ENCODE measurements at places on chromosomes 2 and 18.

DNA sequence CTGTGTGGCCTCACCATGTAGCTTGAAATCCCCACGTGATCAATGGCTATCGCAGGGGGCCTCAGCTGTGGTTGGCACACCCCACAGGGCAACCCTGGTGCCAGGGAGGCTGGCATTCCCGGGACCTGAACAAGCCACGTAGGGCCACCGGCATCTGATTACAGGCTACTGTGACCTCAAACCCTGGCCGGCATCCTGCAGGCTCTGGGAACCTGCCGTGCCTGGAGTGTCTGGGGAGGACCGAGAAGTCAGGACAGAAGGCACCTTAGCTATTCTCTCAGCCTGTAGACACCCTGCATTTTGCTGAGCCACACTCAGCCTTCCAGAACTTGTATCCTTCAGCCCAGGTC lies 213.0 kb downstream of the GLI2 start:
- no peak for DNase-seq

DNA sequence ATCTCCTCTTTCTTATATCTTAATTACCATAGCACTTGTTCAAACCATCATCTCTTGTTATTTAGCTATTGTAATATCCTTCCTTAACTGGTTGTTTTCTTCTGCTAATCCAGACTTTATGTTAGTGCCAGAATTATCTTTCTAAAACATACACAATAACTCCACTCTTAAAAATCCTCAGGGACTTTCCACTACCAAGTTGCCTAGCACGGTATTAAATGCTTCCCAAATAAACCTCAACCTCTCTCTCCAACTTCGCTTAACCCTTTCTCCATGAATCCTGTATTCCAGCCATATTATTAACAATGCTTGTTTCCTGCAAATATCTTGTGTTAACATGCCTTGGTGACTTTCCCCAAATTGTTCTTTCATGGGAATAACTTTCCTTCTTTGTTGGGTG lies 84.5 kb downstream of the FAM228A start:
- no peak for DNase-seq

DNA sequence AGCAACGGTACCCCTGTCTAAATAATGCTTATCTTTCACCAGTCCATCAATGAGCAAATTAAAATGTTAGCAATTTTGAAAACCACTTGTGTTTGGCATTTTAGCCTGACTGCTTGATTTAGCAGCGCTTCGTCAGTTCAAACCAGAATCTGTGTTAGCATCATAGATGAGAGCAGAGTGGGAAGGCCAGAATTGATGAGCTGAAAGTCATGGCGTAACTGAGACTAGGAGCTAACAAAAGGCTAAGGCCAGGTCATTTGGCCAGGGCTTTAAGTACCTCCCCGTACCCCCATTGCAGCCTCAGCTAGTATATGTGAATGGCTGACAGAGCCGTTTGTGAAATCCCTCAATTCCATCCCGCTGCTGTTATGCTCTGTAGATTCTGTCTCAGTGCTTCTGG lies 16.0 kb downstream of the APCDD1 start:
- DNase-seq, result no peak

DNA sequence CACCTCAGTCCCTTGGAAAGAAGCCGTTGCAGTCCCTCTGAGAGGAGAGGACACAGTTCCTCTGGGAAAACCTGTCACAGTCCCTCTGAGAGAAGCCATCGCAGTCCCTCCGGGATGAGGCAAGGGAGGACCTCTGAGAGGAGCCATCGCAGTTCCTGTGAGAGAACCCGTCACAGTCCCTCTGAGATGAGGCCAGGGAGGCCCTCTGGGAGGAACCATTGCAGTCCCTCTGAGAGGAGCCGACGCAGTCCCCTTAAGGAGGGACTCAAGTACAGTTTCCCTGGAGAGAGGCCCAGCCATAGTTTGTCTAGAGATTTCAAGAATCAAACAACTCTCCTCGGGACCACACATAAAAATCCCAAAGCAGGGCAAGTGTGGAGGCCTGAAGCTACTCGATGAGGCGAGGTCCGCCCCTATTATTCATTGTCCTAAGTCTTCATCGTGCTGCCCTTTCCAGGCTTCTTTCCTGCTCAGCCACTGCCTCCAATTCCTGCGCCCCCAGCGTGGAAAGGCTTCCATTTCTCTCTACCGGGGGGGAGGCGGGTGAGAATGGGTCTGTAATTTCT lies 630 bp upstream of the ZNF512 start:
- no peak for DNase-seq

DNA sequence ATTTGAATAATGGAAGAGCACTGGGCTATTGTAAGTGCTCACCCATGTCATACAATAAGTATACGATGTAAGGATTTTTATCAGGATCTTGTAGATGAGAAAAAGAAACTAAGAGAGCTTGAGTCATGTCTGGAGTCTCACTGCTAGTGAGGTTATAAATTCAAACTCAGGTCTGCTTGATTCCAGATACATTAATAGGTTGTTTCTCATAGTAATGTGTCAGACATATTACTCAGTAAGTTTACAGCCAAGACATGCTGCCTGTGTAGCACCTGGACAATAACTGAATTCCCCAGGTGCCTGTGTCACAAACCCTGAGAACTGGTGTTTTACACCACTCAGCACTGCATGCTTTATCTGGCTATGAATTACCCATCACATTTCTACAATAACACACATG lies 216.9 kb upstream of the LRP1B start:
- no peak for DNase-seq

DNA sequence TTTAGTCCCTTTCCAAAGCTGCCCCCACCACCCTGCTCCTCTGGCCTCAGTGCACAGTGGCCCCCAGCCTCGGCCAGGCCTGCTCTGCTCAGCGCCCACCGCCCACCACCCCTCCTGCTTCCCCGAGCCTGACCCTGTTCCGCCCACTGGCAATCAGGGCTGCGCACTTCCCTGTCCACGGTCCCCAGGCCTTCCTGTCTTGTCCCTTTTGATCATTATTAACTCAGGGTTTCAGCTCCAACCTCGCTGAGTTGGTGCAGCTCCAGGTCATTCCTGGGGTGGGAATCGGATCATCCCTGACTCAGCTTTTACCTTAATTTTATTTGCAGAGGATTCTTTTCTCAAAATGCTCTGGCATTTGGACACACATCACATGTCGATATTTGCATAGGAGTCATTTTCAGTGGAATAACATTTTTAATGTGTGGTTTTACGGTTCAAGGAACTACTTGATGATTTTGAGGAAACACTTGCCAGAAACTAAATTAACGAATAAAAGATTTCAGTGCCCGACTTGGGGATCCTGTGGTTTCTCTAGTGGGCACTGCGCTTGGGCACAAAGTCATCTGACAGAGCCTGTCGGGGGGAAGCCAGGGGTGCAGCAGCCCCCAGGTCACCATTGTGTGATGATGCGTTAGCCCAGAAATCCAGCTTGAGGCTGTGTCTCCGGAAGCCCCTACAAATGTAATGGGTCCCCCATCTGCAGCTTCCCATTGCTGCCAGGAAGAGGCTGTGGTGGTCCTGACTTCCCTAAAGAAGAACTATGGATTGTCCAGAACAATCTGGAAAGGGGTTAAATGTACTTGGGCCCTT lies 1.0 kb upstream of the ESPNL start:
- no peak for DNase-seq

GRCh38 chr2:180938451-180938850 lies 42.0 kb upstream of the UBE2E3 start:
- no peak for DNase-seq

- DNase-seq, result no peak
Measured at GRCh38 chr2:172821370-172822338, 86.0 kb downstream of the RAPGEF4 start.

GRCh38 chr2:235144291-235144690 lies 192.5 kb downstream of the SH3BP4 start:
- DNase-seq, result no peak

DNA sequence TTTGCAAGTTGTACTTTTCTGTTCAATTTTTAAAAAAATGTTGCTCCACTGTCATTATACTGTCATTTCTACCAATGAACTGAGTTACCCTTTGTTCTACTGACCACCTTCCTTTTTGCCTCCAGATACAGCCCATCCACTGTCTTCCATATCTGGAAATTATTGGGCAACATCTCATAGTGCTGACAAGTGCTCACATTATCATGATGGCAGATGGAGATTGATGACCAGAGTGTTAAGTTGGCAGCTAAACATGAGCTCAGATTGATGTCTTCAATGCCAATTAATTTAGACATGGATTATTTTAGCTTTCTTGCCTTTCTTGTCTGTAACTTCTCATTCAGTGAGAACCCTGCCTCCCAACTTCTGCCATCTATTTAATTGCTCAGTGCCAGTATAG lies 76.6 kb downstream of the KIAA1328 start:
- no peak for DNase-seq

GRCh38 chr2:227703280-227703732 lies 14.5 kb downstream of the SLC19A3 start:
- DNase-seq, result no peak

DNA sequence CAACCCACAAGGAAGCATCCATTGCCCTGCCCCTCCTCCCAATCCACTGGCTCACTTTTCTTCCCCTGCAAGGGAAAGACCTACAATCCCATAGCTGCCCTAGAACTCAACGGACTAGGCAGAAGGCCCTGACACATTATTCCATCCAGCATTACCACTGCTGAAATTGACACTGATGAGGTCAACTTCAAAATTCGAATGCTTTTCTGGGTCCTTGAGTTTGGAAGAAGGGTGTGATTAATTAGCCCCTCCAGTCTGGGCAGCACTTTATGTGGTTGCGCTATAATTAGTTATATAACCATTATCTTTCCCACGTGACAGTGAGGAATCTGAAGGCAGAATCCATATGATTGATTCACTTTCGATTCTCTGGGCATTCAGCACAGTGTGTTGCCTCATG lies 55.7 kb downstream of the EVA1A start:
- DNase-seq, result no peak

GRCh38 chr2:226215902-226216503 lies 583.6 kb downstream of the IRS1 start:
- peak; percentile 57 for DNase-seq

- no peak for DNase-seq
Measured at GRCh38 chr2:158823486-158824237, 28.5 kb downstream of the DAPL1 start.

- DNase-seq, result no peak
Measured at GRCh38 chr2:101367508-101367907, 19.8 kb downstream of the CREG2 start.

GRCh38 chr2:111116843-111117597 lies 3.7 kb upstream of the BCL2L11 start:
- DNase-seq, result peak; percentile 61

GRCh38 chr2:41600460-41600859 lies 447.4 kb upstream of the PKDCC start:
- DNase-seq, result no peak

GRCh38 chr2:102271844-102272243 lies 39.5 kb upstream of the IL1RL1 start:
- DNase-seq, result no peak

GRCh38 chr2:194465641-194466040 lies 1191.4 kb upstream of the SLC39A10 start:
- no peak for DNase-seq

GRCh38 chr18:48735080-48735676 lies 196.3 kb downstream of the CTIF start:
- DNase-seq, result no peak

GRCh38 chr18:6414118-6414722 lies 491 bp downstream of the L3MBTL4 start:
- DNase-seq, result no peak

- DNase-seq, result no peak
Measured at GRCh38 chr2:181073896-181074295, 93.5 kb downstream of the UBE2E3 start.

- DNase-seq, result no peak
Measured at GRCh38 chr2:176128172-176128981, 1.1 kb upstream of the HOXD8 start.

GRCh38 chr2:167817908-167818307 lies 429.5 kb downstream of the STK39 start:
- DNase-seq, result no peak

DNA sequence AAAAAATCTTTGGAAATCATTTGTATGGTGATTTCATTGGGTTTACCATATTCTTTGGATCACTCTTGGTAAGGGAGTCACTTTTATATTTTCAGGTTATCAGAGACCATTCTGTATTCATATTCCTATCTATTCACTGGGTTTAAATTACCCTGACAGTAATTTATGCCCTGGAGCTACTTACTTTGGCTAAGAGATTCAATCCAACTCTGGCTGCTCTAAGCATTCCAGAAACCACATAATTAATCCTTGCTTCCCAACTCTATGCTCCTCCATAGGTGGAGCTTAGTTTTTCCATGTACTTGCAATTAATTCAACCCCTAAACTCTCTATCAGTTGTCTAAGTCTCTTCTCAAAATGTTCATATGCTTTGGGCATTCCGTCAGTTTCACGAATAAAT lies 336.3 kb downstream of the AGPS start:
- DNase-seq, result no peak

- no peak for DNase-seq
Measured at GRCh38 chr2:157698430-157698829, 69.8 kb upstream of the ACVR1C start.

DNA sequence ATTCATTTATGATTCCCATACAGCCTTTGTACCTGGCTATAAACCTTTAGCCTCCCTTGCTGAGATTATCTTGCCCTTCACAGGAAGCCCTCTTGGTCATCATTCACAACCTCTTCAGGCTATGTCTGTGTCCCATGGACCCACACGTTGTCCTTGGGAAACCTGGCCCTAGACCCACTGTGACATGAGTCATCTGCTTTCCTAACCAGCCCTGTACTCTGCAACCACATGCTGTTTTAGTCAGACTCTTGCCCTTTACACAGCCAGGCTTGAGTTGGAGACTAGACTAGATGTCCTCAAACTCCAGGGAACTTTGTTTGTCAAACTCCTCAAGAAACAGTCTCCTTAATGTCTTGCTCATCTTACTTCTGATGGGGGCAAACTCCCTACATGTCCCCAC lies 229.3 kb upstream of the ZSWIM2 start:
- DNase-seq, result no peak

DNA sequence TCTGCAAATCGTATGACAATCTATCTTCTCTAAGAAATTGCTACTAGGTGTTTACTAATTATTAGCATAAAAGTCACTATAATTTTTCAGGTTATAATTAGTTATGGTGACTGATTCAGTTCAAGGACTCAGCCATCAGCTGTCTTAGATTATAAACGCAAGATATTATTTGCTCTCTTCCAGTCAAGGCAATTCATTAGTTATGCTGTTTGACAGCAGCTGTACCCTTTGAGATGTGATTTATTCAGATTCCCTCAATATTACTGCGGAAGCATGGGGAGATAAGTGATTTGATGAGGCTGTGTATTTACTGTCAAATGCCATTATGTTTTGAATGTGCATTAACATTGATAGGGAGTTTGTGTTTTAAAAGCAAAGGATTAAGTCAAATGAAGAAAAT lies 558.9 kb upstream of the FSIP2 start:
- no peak for DNase-seq

DNA sequence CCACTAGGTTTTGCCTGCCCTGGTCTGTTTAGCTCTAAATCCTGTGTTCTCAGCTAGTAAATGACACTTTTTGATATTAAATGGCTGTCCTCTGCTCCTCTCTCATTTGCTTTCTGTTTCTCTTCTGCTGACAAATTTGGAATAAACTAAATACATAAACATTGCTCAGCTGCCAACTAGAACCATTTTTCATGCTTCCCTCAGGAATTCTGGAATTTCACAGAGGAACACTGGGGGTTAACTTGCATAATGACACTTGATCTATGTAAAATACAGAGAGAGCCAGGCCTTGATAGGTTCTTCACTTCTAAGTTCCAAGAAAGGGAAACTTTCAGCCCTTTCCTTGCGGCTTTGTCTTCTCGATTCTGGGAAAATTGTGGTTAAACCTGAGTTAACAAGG lies 450.6 kb upstream of the ST6GAL2 start:
- DNase-seq, result no peak

Data from activated CD4-positive, alpha-beta T cell treated with anti-CD3 and anti-CD28 coated beads, Interleukin-2, amount 50 U/mL, for 1 hour (primary cell).